Uterus (tissue), 4 donors: ENCODE measurements at places on chromosomes 2 and 18. TPM values are rescaled to one million over a fixed set of nuclear protein-coding genes. Genes with fewer than 3 reads are reported as not detected.
A peak's percentile ranks its signal among the peaks of the same experiment; 100 is the strongest.

SPR gene
- 33.8 TPM for total RNA-seq

OXER1 gene
- total RNA-seq: 5.4 TPM

HAUS1 gene
- total RNA-seq: 24.8 TPM

DNA sequence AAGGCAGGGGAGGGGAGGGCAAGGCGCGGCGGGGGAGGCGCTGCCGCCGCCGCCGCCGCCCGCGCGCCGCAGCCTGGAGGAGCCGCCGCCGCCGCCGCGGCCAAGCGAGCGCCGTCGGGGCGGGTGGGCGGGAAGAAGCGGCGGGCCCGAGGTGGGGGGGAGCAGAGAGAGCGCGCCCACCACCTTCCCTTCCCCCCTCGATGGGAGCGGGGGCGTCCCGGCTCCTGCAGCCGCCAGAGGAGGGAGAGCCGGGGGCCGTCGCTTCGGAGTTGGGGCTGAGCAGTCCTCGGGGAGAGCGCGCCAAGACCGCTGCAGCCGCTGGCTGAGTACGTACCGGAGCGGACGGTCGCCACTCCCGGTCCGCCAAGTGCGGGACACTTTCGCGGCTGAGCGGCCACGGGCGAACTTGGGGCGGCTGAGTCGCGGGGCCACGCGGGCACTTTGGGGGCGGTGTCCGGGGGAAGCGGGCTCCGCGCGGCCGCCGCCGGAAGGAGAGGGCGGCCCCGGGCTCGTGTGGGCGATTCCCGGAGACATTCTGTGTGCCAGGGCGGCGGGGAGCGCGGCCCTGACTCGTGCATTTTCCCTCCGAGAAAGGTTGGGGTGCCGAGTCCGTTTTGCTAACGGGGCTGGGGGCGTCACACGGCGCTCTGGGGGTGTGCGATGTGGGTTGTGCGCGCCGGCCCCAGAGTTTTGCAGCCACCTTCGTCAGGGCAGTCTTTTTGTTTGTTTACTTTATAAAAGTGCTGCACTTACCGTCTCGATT, at the start of gene NAB1:
Gene NAB1, plus strand, starts transcription at position 49 of the 763 bp plus-strand sequence. CDS start 10,094 bp downstream, outside the sequence.
- DNase-seq: peak; percentile 68

NDUFAF7 gene
- total RNA-seq: 11.3 TPM

- DNase-seq: no peak
Measured at GRCh38 chr18:78975699-78976335, 3.8 kb upstream of the SALL3 start.

DNA sequence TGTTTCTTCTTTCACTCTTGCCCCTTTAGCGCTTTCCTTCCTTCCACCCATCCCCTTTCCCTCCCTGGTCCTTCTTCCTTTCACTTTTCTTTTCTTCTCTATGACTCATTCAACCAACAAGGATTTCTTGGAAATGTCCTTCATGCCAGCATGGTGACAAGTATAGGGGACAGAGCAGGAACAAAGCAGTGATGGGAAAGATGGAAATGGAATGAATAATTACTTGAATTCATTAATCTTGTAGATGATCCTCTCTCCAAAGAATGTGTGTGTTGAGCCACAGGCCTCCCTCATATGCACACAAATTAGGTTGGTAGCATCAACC, 1.5 kb downstream of the VAMP5 start:
- no peak for DNase-seq

- no peak for DNase-seq
Measured at GRCh38 chr18:25561918-25562317, 210.0 kb upstream of the ZNF521 start.

DNA sequence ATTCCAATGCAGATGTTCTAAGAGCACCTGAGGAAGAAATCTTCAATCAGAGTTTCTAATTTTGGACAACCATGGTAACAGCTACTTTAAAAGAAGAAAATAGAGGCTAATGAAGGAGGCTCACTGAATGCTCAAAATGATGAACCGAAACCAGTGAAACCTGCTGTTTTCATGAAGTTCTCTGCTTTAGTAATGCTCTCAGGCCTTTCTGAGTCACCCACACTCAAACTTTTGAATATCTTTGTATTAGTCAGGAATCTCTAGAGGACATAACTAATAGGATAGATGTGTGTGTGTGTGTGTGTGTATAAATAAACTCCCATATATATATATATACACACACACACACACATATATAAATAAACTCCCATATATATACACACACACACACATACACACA, 76.9 kb upstream of the RIT2 start:
- DNase-seq: no peak

DNA sequence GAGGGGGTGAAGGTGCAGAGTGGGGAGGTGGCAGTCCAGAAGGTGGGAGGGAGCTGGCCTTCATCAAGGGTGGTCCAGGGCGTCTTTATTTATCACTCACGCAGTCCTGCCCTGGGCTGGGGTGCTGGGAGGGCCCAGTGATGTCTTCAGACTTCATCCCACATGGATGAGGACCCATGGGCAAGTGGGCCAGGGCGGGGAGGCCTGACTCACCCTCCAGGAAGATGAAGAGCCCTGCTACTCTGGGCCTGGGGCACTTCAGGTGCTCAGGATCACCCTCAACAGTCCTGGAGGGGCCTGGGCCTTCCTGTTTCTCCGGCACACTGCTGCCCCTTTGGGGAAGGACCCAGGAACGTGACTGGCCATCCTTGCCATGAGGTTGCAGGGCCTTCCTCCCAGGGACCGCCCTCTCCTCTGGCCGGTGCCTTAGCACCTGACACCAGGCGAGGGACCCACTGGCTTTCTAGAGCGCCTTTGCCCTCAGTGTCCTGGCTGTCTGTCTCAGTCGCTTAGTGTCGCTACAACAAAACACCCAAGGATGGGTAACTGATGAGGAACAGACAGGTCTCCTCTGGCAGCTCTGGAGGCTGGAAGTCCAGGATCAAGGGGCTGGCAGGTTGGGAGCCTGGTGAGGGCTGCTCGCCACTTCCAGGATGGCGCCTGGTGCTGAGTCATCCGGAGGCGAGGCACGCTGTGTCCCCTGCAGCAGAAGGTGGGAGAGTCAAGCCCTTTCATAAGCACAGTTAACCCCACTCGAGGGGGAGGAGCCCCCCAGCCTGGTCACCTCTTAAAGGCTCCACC, 57.8 kb upstream of the HS6ST1 start:
- no peak for DNase-seq

IL1RN gene
- not detected for total RNA-seq

DNA sequence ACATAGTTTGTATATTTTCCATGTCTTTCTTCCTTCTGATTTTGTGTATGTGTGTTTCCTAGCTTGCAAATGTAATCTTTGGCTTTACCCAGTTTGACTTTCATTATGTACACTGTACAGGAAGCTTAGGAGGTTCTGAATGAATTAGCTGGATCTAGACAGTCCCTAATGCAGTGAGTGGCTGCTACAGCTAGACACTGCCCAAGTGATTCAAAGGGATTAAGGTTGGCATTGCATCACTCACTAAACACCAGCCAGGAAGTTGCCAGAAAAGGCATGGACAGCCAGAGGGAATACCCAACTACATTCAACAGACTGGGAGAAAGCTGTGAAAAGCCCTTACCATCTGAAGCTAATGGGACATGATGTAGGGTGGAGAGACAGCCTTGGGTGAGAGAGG, 316.0 kb upstream of the MEX3C start:
- no peak for DNase-seq

DNA sequence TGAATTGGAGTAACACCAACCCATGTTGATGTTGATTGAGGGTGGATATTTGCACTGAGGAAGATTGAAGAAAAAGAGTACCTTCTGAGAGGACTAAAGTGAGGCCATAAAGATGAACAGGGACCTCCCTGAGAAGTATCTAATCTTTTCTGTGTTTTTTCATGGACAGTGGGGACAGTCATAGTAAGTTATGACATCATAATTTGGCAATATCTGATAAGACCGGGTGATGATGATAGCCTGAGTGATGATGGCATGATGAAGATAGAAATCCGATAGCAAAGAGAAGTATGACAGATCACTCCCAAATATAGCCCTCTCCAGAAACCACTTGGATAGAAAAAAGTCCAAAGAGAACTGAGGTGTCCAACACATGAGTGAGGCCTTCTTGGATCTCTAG, 2.2 kb upstream of the ATP5MC3 start:
- no peak for DNase-seq

GRCh38 chr2:6148882-6149281, 456.7 kb downstream of the SOX11 start:
- no peak for DNase-seq

DNA sequence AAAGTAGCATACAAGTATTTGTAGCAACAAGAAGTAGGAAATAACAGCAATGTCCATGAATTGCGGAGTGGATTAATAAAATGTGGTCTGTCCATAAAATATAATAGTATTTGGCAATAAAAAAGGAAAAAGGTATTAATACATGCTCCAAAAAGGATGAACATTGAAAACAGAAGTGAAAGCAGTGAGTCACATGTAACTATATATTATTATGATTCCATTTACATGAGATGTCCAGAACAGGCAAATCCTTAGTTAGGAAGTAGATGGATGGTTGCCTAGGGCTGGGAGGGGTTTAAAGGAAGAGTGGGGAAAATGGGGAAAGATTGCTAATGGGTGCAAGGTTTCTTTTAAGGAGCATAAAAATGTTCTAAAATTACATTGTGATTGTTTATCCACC, 44.5 kb downstream of the CCDC74A start:
- DNase-seq: no peak
